ENCODE measurements at places on chromosomes 11 and 22. TPM values are rescaled to one million over a fixed set of nuclear protein-coding genes. Genes with fewer than 3 reads are reported as not detected.
A peak's percentile ranks its signal among the peaks of the same experiment; 100 is the strongest.

DNA sequence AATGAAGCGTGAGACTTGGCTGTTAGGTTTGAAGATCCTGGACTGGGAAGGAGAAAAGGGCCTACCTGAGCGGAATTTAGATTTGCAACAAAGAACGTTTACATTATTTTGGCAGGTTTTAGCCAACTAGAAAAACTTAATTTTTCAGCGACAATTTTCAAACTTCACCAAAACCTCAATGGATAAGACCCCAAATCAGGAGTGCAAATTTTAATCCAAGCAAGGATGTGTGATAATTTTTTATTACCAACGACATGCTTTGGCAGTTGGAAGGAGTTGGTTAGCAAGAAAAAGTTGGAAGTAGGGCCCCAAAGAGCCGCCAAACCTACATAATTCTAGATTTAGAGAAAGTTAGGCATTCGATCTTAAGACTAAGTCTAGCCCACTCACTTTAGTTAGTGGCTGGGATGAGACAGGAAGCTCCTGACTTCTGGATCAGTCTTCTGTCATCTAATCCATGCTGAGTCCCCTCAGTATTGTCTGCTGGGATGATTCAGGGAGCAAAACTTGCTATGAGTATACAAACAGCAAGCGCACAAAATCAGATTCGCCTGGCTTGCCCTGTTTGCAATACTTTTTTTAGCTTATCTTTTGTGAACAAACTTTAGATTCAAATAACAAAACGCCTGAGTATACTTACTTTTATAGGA is 787 bp upstream of the RDX start:
- DNase-seq: no peak

OR5A1 gene
- total RNA-seq: not detected

C11orf21 gene
- total RNA-seq: 43.2 TPM

- DNase-seq: no peak
These were observed 3.8 kb upstream of the EHD1 start for GRCh38 chr11:64882243-64882642.

DNA sequence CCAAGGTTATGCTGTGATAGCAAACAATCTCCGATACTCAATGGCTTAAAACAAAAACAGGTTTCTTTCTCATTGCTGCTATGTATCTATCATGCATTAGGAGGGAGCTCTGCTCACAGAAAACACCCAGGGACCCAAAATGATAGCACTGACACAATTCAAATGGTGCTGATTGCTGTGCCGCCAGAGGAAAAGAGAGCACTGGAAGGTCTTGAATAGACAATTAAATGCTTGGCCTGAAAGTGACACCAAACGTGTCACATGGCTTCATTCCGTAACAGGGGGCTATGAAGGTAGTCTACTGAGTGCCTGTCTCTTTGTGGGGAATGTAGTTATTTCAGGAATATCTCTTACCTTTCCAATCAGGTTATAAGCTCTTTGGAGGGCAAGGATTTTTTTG is 94.2 kb downstream of the FAR1 start:
- no peak for DNase-seq

DNA sequence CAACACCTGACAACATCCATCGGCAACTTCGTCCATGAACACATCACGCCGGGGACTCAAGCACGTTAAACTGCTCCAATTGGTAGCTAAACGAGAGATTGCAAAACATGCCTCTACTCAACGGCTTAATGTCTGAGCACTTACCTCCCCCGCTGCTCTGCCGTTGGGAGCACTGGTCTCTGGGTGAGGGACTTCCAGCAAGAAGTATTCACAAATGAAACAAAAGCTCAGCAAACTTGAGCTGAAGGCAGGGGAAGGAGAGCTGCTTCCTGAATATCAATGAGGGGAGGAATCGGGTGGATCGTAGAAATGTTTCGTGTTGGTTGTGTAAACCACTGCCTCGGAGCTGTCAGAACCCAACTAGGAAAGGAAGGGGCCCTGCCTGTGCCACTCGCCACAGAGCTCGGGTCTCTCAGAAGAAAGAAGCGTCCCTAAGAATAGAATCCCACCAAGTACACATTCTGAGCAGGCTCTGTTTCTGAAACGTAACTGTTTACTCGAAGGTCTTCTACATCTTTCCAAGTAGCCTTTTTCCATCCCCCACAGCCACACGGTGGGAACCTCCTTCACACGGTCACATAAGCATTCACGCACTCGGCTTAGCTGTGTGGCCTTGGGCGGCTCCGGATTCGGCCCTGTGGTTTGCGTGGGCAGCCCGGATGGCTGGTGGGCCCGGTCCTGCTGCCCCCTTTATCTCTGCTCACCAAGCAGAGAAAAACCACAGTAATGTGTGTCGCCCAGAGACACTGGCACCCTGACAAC is at the start of gene MLC1:
MLC1 (minus strand) TSS at position 216 of the 762 bp plus-strand sequence. CDS start 524 bp downstream, outside the sequence.
- peak; percentile 53 for DNase-seq

DNA sequence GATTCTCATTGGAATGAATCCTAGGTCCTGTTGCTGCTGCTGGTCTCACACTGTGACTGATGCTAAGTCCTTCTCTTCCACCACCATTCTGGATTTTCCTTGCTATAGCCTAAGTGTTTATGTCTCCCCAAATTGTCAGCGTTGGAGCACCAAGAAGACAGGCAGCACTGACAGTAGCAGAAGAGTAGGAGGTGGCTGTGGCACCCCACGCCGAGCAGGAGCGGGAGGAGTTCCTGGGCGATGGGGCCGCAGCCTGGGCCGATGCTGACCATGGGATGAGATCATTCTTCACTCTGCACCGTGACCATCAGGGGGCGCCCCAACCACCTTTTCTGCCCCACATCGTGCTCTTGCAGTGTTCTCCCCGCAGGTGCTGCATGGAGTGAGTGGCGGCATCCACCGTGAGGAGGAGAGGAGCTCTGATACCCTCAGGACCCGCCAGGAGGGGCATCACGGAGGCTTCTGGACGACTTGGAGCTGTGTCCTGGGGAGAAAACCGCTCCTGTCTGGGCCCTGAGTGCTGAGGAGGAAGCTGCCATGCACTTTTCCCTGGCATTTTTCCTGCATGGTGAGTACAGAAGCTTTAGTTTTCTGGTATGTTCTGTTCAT is 57.0 kb downstream of the LRRC74B start:
- DNase-seq: peak; percentile 83

- DNase-seq: no peak
These were observed 272.9 kb downstream of the SWAP70 start for GRCh38 chr11:9936754-9937153.

C22orf31 gene
- not detected for total RNA-seq

SMTNL1 gene
- total RNA-seq: not detected

DNA sequence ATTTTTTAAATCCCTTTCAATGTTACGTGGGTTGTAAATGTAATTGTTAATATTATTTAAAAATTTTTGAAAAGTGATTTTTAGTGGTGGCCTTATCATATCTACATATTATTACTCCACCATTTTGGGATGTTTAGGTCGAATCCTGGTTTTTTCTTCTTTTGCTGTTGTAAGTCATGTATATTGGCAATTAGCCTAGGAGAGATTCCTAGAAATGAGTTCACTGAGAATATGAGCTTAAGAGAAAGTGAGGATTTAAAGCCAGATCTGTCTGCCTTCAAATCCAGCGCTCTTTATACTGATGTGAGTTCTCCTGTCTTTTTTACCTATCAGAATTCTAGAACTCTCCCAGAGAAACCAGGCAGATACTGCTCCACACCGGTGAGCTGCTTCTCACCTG is 56.1 kb downstream of the PTPRJ start:
- no peak for DNase-seq

DNA sequence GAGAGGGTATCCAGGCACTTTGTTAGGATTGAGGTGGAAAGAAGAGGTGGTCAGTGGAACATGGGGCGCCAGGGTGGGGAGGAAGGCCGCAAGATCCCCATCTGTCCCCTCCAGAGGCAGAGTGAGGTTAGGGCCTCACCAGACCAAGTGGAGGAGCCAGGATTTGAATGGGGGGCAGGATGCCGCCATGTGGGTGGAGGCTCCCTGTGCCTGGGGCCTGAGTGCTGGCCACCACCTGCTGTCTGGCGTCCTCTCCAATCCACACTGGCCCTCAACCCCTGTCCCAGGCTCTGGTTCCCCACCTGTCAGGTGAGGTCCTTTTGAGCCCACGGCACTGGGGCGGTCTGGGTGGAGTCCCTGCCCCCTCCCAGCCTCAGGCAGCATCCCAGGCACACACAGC is 17.5 kb upstream of the TBX1 start:
- DNase-seq: no peak

OR5D18 gene
- total RNA-seq: not detected

DNA sequence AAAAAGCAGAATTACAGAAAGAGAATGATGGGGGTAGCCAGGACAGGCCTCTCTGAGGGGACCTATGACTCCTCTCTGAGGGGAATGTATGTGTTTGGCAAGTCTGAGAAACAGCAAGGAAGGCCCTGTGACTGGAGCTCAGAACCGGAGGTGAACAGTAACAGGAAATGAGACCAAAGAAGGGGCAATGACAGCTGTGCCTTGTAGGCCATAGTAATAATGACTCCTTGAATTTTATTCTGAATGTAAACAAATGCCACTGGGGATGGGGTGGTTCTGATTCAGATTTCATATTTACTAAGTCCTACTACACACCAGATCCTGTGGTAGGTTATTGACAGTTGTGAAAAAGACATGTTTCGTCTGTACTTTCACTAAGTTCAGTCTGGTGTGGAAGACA is 52.8 kb upstream of the APOA1 start:
- DNase-seq: peak; percentile 47

DNA sequence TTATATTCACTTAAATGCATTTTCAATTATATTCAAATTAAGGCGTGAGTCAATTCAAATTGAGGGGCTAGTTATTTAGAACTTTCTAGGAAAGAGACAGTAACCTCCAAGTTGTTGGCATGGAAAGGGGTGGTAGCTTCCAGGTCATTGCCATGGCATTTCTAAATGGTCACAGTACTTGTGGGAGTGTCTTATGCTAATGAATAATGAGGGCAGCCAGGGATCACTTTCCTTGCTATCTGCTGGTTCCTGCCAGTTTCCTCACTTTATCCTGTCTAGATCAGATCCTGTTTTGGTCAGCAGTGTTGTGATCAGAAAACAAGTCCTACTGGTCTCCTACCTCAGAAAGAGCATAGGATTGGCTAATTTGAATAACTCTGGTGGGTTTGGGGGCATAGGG is 21.8 kb upstream of the RNASEH2C start:
- DNase-seq: no peak

TTC38 gene
- total RNA-seq: 25.1 TPM

All from activated CD8-positive, alpha-beta T cell treated with anti-CD3 and anti-CD28 coated beads, Interleukin-2, amount 10 ng/mL, durations not matched to agents 7 days and 5 days (primary cell).